MG63 (cell line): ENCODE measurements at places on chromosomes 7 and 10. TPM values are rescaled to one million over a fixed set of nuclear protein-coding genes. Genes with fewer than 3 reads are reported as not detected.

DNA sequence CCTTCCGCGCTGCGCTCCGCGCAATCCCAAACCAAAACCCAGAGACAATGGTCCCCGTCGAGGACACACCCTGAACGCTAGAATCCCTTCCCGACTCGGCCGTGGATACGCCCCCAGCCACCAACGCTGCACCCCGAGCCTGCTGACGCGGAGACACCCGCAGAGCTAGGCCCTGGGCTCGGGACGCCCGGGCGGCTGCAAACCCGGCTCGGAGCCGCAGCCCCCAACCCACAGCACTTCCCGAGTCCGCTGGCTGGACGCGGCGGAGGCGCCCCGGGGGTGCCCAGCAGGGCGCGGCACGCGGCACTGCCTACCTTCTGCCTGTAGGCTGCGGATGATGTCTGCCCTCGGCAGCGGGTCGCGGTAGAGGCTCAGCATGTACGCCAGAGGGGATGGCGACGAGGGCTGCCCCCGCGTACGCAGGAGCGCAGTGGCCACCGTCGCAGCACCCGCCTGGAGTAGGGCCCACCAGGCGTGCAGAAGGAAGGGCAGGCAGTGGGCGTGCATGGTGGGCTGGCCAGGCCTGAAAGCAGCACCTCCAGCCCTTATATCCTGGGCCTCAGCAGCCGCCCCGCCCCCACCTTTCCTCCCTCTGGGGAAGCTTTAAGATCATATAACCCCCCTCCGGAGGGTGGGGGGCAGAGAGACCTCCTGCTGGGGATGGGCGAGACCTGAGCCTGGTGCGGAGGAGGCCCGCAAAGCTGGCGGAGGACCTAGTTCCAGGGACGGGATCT lies at the start of gene NODAL:
Gene NODAL, minus strand, starts transcription at position 521 of the 734 bp plus-strand sequence. Its CDS starts 14 bp downstream, at position 507.
- DNase-seq = no peak

- no peak for DNase-seq
Measured at GRCh38 chr7:120370954-120371353, 98.0 kb downstream of the KCND2 start.

DNA sequence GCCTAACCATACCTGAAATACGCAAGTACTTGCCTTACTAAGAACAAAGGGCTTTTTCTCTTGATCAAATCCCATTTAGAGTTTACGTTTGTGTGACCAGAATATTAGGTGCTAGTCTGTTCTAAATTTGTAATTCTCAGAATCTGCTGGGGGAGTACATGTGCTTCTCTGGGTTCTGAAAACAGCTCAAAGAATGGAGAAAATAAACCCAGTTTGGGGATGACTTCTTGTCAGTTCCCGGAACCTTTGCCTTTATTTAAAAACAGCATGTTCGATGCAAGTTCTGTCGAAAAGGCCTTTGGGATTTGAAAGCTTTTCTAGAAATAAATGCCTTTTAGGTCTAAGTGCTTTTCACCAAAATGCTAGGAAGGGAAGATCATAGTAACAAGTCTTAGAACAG lies 147.0 kb downstream of the ARID5B start:
- DNase-seq = no peak

GRCh38 chr10:112790921-112791320 lies 159.1 kb upstream of the TCF7L2 start:
- DNase-seq = no peak

Gene SYT15
- total RNA-seq = 0.76 TPM in 1 of 2 replicates, not detected in the other

- peak; percentile 64 for DNase-seq
Measured at GRCh38 chr10:29998142-29998808, 61.1 kb downstream of the JCAD start.

Gene MDFIC
- total RNA-seq = 28.6 and 29.7 TPM in 2 replicates

DNA sequence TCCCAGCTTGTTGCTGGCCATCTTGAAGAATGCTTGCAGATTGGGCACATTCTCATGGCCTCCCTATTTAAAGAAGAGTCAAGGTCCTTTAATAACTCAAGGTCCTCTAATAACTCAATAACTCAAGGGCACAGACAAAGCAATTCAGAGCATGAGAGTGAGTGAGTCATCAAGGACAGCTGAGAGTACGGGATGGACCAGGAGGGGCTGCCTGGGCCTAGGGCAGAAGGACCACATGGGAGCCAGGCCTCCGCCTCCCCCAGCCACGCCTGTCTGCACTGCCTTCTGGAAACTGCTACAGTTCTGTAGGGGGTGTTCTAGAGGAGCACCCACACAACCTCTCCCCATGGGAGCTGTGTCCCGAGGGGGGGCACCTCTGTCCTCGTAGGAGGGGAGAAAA lies 48.9 kb downstream of the ZNF503 start:
- DNase-seq = no peak

DNA sequence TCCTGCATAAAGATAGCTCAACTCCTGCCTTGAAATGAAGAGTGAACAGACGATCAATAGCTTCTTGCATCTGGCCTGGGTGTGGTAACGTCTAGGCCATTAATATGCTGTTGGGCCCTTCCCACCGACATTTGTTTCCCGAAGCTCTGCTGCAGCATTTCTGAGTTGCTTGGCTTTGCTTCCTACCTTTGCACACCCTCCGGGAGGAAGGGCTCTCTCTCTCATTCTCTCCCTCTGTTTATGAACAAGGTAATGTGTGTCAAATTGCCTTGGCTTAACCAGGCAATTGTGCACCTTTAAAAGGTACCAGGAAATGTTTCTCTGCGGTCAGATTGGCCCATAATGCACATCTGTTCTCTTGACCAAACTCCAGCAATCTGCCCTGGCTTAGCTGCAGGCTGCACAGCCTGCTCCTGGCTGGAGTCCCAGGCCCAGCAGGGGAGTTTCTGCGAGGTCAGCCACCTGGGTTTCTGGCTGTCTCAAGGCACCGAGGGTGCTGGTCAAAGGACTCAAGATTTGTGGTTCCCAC lies 223.7 kb downstream of the SNX10 start:
- DNase-seq = peak; percentile 87

GRCh38 chr7:43586251-43586900 lies 3.5 kb downstream of the STK17A start:
- DNase-seq = no peak

Gene ATOH7
- not detected in 2 replicates for total RNA-seq

- DNase-seq = no peak
Measured at GRCh38 chr7:90843472-90843871, 247.4 kb downstream of the CDK14 start.

DNA sequence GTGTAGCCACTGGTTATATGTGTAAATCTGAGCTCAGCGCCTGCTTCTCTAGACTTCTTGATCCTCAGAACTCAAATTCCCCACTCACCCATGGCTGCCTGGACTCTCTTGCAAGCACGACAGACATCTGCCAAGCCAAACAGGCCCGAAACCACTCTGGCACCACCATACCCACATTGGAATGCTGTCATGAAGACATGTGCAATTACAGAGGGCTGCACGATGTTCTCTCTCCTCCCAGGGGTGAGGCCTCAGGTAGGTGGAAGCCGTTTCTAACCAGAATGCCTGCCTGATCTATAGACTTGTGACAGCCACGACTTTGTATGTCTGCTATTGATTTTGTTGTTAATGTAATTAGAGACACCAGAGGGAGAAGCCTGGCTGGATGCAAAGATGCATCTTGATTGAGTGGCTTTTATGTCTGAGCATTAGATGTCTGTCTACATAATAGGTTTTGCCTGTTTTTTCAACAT lies 4.0 kb downstream of the BAMBI start:
- DNase-seq = peak; percentile 54

Gene VAX1
- total RNA-seq = not detected in 2 replicates
